NCI-H2107 (cell line): ENCODE measurements at places on chromosomes 12 and 14.

DNA sequence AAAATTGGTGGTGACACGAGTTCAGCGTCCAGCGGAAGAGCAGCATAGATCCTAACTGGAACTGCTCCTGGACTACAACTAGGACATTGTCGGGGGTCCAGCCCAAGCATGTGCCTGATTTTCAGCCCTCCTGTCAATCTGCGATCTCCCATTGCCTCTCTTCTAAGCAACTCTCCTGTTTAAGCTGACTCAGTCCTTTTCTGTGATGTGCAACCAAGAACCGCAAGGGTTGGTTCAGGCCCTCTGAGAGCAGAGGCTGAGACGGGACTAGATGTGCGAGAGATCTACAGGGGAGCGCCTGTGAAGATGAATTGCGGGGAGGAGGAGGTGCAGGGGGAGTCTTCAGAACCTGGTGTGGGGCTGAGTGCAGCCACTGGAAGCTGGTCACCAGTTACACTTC is 3.7 kb upstream of the PAPLN start:
- no peak for DNase-seq

- no peak for DNase-seq
Measured at GRCh38 chr12:6077692-6078083, 46.8 kb downstream of the VWF start.

DNA sequence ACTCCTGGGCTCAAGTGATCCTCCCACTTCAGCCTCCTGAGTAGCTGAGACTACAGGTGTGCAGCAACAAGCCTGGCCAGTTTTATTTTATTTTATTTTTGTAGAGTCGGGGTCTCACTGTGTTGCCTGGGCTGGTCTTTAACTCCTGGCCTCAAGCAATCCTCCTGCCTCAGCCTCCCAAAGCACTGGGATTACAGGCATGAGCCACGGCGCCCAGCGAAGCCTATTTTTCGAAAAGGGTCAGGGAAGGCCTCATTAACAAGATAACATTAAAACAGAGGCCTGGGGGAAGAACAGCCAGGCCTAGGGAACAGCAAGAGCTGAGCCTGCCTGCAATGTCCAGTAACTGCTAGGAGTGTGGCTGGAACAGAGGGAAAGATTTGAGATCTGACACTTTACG is 36.1 kb upstream of the VRK1 start:
- DNase-seq: no peak

GRCh38 chr12:131775392-131776236 is 52.6 kb upstream of the MMP17 start:
- no peak for DNase-seq
